NCI-H1436 (cell line): ENCODE measurements at places on chromosomes 6 and 20.

GRCh38 chr6:28673787-28674671, 148.3 kb downstream of the GPX5 start:
- DNase-seq, result no peak

DNA sequence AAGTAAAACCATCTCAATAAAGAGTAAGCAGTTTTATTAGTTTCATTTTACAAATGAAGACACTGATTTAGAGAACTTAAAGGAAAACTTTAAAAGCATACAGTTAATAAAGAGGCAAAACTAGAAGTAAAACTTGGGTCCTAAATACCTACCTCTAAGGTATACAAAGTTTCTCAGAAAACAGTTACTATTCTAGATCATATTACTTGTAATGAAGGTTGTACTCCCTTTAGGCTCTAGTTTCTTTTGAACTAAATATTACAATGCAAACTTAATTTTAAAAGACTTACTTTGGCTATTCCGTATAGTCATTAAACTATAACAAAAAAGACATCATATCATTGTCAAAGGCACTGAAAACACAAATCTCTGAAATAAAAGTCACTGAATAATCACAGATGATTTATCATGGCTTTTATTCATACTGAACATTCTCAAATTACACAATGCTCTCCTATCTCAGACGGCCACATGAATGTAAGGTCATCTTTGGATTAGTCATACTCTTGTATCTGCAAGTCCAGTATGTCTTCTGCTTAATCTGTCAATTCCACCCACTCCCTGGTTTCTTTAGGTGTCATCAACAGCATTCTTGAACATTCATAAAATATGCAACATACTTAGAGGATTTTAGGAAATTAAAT, 361.6 kb upstream of the RUNX2 start:
- no peak for DNase-seq

DNA sequence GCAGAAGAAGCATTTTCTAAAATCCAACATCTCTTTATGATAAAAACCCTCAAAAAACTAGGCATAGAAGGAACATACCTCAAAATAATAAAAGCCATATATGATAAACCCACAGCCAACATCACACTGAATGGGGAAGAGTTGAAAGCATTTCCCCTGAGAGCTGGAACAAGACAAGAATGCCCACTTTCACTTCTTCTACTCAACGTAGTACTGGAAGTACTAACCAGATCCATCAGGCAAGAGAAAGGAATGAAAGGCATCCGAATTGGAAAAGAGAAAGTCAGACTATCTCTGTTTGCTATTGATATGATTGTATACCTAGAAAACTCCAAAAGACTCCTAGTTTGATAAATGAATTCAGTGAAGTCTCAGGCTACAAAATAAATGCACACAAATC, 7.9 kb upstream of the CDK19 start:
- DNase-seq, result no peak

- DNase-seq, result no peak
Observed at GRCh38 chr6:162700966-162701365, 26.6 kb downstream of the PRKN start.

GRCh38 chr6:34969662-34970265, 80.7 kb downstream of the ANKS1A start:
- no peak for DNase-seq

DNA sequence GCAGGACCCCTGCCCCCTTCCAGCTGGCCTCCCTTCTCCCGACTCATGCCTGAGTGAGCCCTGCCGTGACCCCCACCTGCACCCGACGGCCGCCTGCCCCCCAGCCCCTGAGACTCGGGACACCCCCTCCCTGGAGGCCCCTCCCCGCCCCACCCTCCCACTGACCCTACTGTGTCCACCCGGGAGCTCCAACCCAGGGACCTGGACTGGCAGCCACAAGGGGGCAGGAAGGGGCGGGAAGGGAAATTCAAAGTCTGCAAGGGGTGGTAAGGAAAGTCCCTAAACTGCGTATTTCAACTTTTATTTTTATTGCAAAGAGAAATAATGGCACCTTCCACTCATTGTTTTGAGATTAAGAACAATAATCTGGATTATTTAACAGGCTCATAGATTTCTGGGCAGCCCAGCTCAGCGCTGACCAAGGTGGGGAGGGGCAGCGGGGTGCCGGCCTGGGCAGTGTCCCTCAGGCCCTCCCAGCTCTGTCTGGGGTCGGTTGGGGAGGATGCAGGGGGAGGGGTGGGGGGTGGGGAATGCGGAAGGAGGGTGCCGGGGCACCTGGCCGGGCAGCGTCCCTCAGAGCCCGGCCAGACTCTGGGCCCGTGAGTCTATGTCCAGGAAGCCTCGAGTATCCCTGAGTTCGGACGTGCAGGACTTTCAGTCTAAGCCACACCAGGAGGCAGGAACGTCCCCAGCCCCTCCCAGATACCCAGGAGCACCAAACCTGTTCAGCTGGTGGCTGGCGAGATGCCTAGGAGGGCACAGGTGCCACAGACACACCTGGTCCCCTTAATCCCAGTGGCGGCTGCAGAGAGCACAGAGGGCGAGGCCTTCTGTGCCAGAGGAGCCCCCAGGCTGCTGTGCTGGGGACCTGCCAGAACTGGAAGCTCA, 1.3 kb upstream of the PTK6 start:
- no peak for DNase-seq

DNA sequence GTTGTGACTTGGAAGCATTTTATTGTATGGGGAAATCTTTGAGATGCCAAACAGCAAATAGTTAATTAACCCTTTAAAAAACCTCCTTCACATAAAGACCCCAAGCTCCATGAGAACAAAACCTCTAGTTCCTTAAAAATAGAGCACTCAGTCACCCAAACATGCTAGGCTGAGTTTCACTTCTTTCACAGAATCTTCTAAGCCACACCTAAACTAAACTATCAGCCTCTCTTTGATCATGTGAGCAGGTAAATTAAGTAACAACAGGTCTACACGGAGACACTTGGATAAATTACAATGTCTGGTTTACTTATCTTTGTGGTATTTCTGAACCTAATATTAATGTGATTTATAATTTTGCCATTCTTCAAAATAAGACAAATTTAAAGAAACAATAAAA, 205.2 kb upstream of the MARCKS start:
- no peak for DNase-seq

DNA sequence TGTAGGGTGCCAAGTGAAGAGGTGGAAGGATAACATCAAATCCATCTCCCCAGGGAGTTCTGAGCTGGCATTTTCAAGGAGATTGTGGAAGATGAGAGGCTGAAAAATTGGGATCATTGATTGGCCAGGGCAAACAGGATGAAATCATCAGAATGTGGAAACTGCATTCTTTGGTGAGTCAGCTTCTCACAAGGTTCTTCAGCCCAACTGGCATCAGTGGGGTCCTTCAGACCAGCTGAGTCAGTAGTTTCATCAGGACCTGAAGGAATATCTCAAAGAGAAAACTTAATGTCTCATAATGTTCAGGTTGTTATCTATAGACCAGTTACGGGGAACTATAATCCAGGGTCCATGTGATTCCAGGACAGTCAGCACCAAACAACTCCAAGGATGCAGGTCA, 195.8 kb downstream of the HAO1 start:
- DNase-seq, result no peak
